Stimulated activated CD4-positive, alpha-beta T cell treated with anti-CD3 and anti-CD28 coated beads, Interleukin-2, amount 100 ng/mL, for 4 hours (primary cell): ENCODE measurements at places on chromosomes 2 and 18.

DNA sequence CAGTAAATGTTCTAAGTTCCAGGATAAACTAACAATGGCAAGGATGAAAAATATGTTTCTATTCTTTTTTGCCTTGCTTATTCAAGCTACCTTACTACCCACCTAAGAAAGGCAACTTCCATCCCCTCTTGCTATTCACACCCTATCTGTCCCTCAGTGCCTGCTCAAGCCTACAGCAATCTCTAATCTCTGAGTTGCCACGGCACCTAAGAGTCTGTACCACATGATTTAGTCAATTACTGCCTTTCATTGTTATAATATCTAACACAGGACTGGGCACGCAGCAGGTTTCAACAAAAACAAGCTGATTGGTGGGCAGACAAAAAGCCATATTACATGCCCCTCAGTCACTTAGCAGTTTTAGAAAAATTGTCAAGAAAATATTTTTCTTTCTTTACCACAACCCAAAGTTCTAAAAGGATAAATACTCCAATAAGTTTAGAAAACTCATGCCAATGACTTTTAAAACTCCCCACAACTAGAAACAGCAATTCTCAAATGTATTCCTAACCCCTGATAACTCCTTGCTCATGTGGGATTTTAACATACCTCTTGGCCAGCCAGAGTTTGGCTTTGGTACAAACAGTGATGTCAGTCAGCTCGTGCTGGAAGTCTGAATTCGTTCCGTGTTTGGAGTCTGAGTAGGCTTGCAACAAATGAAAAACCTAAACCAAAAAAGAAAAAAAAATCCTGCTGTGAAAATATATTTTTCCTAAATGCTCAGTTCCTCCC lies 117.3 kb upstream of the ZFP36L2 start:
- DNase-seq = no peak

GRCh38 chr18:68449292-68449691 lies 265.6 kb downstream of the TMX3 start:
- no peak for DNase-seq

- no peak for DNase-seq
These were observed 58.8 kb upstream of the CRIM1 start for GRCh38 chr2:36296798-36297197.

DNA sequence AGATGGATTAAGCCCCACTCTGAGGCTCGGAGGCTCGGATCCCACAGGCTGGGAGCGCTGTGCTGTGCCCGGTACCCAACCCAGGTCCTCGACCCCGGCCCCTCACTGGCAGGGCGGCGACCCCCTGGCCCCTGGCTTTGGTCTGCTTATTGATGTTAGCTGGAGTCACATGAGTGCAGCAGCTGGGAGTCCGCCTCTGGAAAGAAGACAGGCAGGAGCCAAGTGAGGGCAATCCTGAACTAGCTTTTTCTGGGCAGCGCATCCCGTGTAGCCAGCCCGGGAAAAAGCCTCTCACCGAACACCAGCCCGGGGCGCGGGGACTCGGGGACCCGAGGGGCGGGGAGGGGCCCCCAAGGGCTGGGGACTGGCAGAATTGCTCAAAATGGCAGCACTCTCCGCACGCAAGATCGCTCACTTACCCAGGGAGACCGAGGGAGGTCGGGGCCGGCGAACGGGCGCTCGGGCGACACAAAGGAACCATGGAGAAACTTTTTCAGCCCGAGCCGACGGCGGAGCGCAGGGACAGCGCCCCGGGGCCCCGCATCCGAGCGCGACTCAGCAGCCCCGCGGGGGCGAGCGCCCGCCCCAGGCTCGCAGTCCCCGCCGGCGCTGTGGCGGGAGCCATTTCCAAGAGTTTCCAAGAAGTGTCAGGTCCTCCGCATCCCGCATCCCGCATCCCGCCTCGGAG lies 567 bp downstream of the TMEM200C start:
- DNase-seq = no peak

GRCh38 chr2:237345891-237346640 lies 67.9 kb downstream of the COL6A3 start:
- DNase-seq = no peak

GRCh38 chr2:209380293-209380692 lies 43.6 kb upstream of the MAP2 start:
- no peak for DNase-seq

GRCh38 chr18:50507120-50507590 lies 52.7 kb upstream of the MAPK4 start:
- no peak for DNase-seq

DNA sequence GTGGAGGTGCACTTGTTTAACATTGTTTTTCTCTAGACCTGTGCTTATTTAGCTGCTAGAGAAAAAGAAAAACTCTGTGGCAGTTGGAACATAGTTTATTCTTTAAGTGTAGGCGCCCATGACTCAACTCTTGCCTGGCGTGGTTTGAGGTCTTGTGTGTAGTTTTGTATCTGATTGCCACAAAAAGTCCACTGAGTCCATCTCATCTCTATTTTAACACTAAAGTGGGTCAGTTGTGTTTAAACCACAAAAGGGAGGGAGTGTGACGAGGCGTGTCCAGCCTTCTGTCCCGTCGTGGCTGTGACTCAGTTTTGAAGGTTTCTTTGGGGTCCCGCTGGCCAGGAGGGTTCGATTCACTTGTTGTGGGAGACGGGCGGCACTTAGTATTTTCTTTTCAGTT lies 15.3 kb upstream of the UGT1A9 start:
- no peak for DNase-seq

DNA sequence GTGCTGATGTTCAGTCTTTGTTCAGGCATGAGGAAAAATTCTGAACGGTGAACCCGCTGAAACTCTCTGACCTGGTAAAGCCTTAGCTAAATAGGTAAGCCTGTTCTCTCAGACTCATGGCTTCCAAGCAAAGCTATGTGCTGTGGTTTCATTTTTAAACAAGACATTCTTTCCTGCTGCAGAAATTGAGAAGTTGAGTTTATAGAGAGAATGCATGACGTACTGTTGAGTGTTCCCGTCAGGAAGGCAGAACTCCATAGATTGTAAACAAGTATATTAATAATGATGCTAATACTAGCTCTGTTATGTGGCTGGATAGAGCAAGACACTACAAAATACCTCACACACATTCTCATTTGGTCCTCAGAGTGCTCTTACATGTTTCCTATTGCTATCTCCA lies 424.0 kb upstream of the CRIM1 start:
- no peak for DNase-seq

GRCh38 chr2:118119158-118119727 lies 31.0 kb downstream of the INSIG2 start:
- no peak for DNase-seq

DNA sequence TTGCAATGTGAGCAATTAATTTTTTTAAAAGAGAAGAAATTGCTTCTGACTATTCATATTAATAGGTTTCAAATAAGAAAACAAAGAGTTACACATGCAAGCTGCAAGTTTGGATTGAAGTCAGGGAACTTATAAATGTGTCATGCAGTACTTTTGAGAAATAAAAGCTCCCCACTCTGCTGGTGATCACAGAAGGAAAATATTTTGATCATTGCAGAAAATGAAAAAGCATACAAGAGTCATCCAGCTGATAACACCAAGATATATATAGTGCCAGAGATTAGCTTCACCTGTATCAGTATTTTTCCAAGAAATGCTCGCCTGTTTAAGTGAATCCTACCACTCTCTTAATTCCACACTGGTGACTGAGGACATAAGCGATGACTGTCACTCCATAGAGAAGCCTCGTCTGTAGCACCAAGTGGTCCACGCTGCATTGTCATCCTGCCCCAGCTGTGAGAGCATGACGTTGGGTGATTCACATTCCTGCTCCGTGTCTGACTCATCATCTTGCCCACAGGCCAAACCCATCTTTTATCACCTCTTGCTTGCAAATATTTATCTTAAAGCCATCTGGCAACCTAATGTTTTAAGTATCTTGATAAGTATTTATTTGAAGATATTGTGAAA lies 178.0 kb downstream of the ASXL3 start:
- no peak for DNase-seq

DNA sequence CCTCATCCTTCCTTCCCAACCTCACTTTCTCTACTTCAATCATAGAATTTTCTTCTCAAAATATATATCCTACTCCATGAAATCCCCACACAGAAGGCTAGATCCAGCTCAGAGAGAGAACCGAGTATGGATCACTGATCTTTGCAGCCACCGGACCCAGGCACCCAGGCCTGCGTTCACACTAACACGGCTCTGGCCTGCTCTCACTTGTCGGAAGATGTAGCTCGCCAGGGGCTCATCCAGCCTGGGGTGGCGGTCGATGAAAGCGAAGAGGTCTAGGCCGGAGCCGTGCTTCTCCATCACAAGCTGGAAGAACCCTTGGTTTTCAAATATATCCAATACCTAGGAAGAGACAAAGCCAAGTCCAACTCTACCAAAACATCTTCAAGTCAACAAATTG lies 12.7 kb upstream of the MTERF4 start:
- no peak for DNase-seq

- DNase-seq = no peak
These were observed 41.9 kb downstream of the TACR1 start for GRCh38 chr2:75157435-75157834.

DNA sequence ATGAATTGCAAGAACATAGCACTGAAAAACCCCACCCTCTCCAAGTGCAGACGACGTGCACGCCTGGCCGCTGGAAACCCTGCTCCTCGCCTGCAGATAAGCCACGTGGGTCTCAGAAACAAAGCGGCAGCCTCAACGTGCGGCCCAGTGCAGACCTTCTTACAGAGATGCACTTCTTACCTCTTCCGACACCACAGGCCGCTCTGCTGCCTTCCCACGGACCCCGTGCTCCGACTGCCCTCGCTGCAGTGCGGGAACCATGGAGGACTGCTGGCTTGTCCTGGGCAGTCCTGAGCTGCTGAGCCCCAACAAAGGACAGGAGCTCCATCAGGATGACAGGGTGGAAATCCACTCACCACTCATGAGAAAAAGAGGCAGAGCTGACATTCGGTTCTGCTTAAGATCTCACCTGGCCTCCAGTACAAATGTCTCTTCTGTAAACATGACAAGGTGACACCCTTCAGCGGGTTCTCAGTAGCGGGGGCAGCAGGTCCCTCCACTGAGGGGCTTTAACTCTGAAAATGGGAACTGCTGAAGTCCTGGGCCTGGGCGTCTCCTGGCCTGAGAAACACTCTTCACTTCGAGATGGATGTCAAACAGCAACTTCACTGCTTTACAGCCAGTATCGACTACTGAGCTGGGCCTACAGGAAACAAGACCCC lies 6.2 kb downstream of the COPS9 start:
- no peak for DNase-seq

- DNase-seq = no peak
These were observed 254.3 kb downstream of the SOX11 start for GRCh38 chr2:5946225-5947115.

DNA sequence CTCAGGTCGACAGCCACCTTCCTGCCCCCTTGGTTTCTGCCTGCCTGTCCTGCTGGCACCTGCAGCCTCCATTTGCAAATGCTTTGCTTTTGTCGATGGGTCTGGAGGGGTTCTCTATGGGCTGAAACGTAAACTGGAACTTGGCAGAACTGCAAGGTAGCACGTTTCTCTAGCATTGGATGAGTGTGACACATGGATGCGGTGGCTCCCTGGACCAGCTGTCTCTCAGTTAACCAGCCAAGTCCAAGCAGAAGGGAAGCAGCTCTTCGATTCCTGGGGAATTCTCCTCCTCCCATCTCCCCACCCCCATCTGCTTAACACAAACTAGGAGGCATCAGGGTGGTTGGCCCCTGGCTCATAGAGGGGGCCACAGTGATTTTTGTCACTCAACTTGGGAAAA lies 57.3 kb downstream of the ITGB1BP1 start:
- no peak for DNase-seq

DNA sequence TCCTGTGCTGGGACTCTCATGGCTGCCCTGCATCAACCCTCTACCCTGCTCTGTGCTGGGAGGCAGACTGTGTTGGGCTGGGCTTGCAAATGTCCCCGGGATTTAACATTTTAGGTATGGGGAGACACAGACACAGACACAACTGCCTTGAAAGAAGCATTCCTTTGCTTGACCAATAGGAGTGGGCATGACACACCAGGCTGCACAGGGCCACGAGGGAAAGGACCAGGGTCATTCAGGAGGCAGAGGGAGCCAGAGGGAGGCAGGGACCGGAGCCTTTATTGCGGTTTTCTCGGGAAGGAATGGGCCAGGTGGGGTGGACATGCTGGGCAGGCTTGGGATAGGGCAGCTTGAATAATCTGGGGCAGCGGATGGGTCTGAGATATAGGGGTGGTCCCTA lies 238.7 kb upstream of the COPS8 start:
- no peak for DNase-seq

DNA sequence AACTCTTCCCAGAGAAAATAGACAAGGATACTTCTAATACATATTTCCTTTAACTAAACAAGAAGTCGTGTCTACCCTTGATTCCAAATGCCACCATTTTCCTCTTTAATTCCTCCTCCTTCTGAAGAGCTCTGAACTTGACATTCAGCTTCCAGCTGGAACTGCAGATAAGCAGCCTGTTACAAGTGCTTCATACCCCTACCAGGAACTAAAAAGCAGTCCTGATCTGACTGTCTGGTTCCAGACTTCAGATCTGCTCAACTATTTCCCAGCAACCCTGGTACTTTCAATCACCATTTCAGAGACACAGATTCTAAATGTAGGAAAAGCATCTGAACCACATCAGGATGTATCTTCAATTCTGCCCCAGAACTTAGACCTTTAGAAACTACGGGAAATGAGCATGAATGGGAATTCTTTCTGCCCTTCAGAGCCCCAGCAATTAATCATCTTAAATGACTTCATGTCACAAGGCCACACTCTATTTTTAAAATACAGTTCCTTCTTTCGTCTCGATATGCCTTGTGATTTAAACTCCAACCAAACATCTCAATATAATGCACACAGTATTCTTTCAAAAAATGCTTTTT lies 159.5 kb downstream of the L3MBTL4 start:
- DNase-seq = no peak

- DNase-seq = no peak
These were observed 300.5 kb downstream of the INSIG2 start for GRCh38 chr2:118388771-118389170.

GRCh38 chr18:42640160-42640559 lies 475.3 kb downstream of the RIT2 start:
- DNase-seq = no peak

GRCh38 chr2:62265106-62265505 lies 69.2 kb downstream of the B3GNT2 start:
- no peak for DNase-seq

DNA sequence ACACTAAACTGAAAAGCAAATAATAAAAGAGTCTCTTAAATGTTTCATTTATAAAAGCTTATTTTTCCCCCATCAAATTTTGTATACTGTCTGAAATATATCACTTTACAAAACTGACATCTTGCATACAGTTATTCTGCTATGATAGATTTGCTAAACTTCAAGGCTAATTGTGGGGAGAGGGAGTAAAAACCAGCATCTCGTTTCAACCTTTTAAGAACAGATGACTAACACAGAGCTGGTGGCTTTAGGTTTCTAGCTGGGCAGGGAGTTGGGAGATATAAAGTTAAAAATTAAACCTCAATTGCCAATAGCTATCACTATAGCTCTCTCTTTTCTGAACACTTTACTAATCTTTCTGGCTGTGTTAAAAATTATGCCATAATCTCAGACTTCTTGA lies 23.5 kb downstream of the C1D start:
- DNase-seq = no peak

DNA sequence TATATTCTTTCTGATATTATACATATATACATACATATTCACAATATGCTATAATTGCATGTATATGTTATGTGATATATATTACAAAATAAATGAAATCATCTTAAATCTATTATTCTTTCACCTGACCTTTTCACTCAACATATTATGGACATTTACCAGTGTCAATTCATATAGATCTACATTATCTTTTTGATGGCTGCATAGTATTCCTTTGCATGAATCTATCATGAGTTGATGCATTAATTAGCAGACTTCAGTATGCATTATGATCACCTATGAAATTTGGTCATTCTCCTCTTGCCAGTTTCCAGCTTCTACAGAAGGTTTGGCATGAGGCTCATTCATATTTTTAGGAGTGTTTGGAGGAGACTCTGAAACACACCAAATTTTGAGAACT lies 23.4 kb upstream of the B4GALT6 start:
- no peak for DNase-seq
